ENCODE measurements at places on chromosomes 7 and 10. TPM values are rescaled to one million over a fixed set of nuclear protein-coding genes. Genes with fewer than 3 reads are reported as not detected.

DNA sequence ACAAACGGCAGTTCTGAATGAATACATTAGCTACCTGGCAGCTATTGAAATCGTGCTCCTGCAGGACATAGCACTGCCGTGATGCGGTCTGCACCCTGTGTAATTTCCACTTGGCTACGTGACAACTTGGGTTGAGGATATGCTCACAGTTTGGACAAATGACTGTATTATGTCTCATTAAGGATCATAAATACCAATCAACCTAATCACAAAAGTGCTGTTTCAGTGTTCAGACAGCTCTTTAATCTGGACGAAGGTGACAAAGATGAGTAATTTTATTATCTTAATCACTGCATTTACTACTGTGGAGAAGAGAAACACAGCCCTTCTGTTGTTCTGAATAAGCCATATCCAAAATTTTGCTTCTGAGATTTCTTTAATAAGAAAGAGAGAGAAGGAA is 210.8 kb upstream of the PFKP start:
- H3K4me3 ChIP-seq = no peak overlapping the region
- H3K27ac ChIP-seq = no peak overlapping the region
- H3K27me3 ChIP-seq = no peaks in the 10 kb centered on the region
- DNase-seq = no peak

DNA sequence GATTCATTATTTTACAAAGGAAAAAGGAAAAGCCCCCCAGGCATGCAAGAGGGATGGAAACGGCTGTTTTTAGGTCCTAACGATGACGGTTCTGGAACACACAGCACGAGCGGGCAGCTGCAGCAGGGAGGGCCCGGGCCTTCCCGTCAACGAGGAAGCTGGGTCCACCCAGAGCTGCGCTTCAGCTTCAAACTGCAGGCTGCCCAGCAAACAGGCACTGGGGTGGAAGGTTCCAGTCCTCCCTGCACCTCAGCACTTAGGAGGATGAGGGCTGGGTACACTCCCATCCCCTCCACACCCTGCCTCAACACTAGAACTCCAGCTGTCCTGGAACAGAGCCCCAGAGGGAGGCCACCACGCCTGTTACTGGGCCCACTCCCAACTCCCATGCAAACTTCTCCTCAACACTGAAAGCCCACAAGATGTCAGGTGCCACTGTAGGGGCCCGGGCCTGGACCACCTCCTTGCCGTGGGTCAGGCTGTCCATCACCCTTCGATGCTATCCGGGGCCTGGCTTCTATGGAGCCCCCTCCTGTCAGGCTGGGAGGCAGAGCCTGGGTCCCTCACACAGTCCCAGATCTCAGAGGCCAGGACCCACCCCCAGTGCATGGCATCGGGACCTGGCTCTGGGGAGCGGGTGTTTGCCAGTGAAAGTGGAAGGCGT is 33.0 kb downstream of the PAPOLB start:
- H3K27ac ChIP-seq = no peak overlapping the region
- no peaks in the 10 kb centered on the region for H3K36me3 ChIP-seq
- no peak for DNase-seq

DNA sequence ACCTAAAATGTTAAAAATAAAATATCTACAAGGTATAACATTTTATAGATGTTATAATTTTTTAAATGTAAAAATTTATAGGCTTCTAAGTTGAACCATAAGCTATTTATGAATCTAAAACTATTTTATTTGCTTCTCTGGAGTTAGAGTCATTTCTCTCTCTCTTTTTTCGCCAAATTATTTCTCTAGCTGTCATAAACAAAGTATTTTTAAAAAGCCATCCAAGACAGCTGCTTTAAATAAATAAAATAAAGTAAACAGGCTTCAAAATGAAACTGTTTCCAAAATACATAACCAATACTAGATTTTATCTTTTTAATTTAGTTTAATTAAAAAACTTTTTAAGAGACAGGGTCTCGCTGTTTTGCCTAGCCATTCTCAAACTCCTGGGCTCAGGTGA is 12.4 kb upstream of the IL15RA start:
- DNase-seq = no peak
- H3K27ac ChIP-seq = peak overlapping the region; percentile 15
- no peaks in the 10 kb centered on the region for H3K4me1 ChIP-seq

The MYO3A gene
- not detected for total RNA-seq

DNA sequence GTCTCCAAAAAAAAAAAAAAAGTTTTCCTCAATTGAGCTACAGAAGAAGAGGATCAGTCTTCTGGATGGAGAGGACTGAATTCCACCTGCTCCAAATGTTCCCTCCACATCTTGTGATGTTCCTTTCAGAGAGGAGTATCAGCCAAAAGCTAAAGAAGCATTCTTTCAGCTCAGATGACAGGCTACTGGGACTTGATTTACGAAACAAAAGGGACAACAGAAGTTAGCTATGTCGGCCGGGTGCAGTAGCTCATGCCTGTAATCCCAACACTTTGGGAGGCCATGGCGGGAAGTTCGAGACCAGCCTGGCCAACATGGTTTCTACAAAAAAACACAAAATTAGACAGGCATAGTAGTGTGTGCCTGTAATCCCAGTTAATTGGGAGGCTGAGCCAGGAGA is 7.4 kb downstream of the DAGLB start:
- no peak overlapping the region for H3K4me3 ChIP-seq
- peaks cover 33% of the 10 kb centered on the region for H3K4me1 ChIP-seq
- no peak for DNase-seq
- H3K27ac ChIP-seq = no peak overlapping the region
- H3K27me3 ChIP-seq = no peaks in the 10 kb centered on the region

DNA sequence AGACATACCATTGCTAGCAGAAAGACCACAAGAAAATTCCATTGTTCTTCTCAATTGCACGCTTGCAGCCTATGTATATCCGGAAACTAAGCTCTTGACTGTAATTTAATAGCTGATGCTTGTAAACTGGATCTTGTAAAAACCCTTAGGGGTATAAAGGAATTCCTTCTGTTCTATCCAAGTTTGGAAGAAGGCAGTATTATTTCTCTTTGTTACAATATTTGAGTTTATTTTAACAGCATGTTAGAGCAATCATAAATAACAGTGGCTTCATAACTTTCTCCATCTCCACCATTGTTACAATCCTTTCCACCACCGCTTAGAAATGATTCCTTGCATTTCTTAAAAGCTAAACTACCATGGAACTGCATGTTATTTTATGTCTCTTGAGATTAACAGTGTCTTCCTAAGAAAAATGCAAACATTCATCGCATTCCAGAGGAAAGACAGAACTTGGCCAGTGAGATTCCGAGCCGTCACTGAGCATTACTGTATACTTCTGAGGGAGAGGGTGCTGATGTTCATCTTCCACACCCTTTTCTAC is 92.5 kb downstream of the TRIL start:
- no peaks in the 10 kb centered on the region for H3K4me1 ChIP-seq
- H3K27me3 ChIP-seq = no peaks in the 10 kb centered on the region
- H3K27ac ChIP-seq = no peak overlapping the region
- DNase-seq = no peak
- no peak overlapping the region for H3K4me3 ChIP-seq
- no peaks in the 10 kb centered on the region for H3K36me3 ChIP-seq

DNA sequence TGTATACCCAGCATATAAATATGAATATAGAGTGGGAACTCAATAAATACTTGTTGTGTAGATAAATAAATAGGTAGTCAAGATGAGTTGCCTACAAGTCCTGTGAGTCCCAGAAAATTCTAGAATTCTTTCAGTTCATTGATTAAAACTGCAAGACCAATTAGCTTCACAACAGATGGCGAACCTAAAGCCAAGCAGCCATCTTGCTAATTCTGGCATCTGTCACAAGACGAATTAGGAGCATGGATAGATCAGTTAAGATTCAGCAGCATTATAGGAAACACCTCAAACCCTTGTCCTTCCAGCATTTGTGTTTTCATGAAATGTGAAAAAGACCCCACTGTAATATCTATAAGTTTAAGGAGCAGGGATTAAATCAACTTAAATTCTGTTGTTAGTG is 552.7 kb downstream of the MAGI2 start:
- no peaks in the 10 kb centered on the region for H3K36me3 ChIP-seq
- no peak overlapping the region for H3K4me3 ChIP-seq
- no peaks in the 10 kb centered on the region for H3K4me1 ChIP-seq
- DNase-seq = no peak
- no peaks in the 10 kb centered on the region for H3K27me3 ChIP-seq

The MTURN gene
- total RNA-seq = 188 TPM

GRCh38 chr10:102342958-102343357 is 52.5 kb upstream of the NFKB2 start:
- H3K27me3 ChIP-seq = no peaks in the 10 kb centered on the region
- peaks cover 4% of the 10 kb centered on the region for H3K4me1 ChIP-seq
- DNase-seq = no peak
- no peak overlapping the region for H3K4me3 ChIP-seq
- no peak overlapping the region for H3K27ac ChIP-seq

The MYOZ1 gene
- 0.17 TPM for total RNA-seq

The HIF1AN gene
- total RNA-seq = 15.4 TPM

The LRIT1 gene
- total RNA-seq = not detected

The C10orf120 gene
- total RNA-seq = not detected

GRCh38 chr7:117375380-117375779 is 51.9 kb downstream of the ASZ1 start:
- no peak overlapping the region for H3K27ac ChIP-seq
- H3K27me3 ChIP-seq = no peaks in the 10 kb centered on the region
- no peaks in the 10 kb centered on the region for H3K36me3 ChIP-seq
- no peaks in the 10 kb centered on the region for H3K4me1 ChIP-seq
- no peak overlapping the region for H3K4me3 ChIP-seq

The RBM20 gene
- total RNA-seq = 7.7 TPM

- DNase-seq = no peak
- no peak overlapping the region for H3K27ac ChIP-seq
- H3K4me3 ChIP-seq = no peak overlapping the region
- no peaks in the 10 kb centered on the region for H3K36me3 ChIP-seq
- H3K4me1 ChIP-seq = no peaks in the 10 kb centered on the region
Measured at GRCh38 chr10:34168439-34168838, 646.7 kb downstream of the PARD3 start.

The CPVL gene
- total RNA-seq = 8.0 TPM

DNA sequence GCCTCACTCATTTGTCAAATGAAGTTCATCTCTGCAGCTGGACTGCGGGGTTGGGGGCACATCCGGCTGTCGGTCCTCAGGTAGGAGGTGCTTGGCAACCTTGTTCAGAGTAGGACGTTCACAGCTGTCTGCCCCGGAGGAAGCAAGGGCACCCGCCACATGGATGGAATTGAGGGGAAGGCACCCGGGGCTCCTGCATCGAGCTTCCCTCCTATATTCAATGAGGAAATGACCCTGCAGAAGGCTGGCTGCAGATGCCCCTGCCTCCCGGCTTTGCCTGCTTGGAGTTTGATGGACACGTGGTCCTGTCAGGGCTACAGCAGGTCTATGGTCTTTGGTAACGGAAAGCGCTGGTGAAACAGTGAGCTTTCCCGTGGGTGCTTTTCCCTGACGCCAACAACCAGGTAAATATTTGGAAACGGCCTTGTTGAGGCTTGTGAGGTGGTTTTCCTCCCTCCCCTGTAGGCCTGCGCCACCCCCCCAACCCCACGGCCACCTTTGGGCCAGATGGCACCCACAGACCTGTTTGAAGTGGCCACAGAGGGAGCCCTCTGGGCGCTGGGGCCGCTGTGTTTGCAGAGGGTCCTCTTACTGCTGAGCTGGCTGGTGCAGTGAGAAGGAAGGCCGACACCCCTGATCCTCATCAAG is 32.9 kb downstream of the HTRA1 start:
- peaks cover 72% of the 10 kb centered on the region for H3K4me1 ChIP-seq
- DNase-seq = no peak
- no peaks in the 10 kb centered on the region for H3K27me3 ChIP-seq
- H3K36me3 ChIP-seq = no peaks in the 10 kb centered on the region

Data from esophagus muscularis mucosa (tissue), 4 donors.